ENCODE measurements at places on chromosomes 6 and 20.

DNA sequence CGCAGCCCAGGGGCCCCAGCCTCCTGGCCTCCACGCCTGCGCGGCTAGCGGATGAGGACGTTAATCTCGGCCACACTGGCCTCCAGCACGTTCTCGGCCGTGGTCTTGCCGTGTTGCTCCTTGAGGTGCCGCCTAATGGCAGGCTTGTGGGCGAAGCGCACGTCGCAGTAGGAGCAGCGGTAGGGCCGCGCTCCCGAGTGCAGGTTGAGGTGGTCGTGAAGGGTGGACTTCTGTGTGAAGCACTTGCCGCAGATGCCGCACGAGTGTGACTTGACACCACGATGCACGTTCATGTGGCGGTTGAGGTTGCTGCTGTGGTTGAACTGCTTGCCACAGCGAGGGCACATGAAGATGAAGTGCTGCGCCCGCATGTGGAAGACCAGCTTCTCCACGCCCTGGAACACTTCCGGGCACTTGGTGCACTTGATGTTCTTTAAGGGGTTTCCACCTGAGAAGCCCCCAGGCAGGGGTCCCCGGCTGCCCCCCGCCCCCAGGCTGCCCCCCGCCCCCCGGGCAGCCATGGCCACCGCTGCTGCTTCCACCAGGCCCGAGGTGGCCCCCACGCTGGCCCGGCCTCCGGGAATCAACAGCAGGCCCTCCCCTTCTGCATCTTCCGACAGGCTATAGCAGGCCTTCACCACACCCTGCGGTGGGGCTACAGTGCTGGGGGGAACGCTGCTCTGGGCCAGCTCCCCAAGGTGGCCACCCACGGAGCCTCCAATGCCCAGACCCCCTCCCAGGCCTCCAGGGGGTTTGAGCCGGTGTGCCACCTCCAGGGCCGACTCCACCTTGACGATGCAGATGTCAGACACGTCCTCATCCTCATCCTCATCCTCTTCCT, 1.8 kb downstream of the ZBTB12 start:
- peak; percentile 25 for DNase-seq

- DNase-seq: no peak
Observed at GRCh38 chr6:16712931-16713484, 48.3 kb downstream of the ATXN1 start.

DNA sequence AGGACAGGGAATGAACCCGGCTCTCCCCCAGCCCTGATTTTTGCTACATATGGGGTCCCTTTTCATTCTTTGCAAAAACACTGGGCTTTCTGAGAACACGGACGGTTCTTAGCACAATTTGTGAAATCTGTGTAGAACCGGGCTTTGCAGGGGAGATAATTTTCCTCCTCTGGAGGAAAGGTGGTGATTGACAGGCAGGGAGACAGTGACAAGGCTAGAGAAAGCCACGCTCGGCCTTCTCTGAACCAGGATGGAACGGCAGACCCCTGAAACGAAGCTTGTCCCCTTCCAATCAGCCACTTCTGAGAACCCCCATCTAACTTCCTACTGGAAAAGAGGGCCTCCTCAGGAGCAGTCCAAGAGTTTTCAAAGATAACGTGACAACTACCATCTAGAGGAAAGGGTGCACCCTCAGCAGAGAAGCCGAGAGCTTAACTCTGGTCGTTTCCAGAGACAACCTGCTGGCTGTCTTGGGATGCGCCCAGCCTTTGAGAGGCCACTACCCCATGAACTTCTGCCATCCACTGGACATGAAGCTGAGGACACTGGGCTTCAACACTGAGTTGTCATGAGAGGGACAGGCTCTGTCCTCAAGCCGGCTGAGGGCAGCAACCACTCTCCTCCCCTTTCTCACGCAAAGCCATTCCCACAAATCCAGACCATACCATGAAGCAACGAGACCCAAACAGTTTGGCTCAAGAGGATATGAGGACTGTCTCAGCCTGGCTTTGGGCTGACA, 28.8 kb upstream of the ZBP1 start:
- no peak for DNase-seq

DNA sequence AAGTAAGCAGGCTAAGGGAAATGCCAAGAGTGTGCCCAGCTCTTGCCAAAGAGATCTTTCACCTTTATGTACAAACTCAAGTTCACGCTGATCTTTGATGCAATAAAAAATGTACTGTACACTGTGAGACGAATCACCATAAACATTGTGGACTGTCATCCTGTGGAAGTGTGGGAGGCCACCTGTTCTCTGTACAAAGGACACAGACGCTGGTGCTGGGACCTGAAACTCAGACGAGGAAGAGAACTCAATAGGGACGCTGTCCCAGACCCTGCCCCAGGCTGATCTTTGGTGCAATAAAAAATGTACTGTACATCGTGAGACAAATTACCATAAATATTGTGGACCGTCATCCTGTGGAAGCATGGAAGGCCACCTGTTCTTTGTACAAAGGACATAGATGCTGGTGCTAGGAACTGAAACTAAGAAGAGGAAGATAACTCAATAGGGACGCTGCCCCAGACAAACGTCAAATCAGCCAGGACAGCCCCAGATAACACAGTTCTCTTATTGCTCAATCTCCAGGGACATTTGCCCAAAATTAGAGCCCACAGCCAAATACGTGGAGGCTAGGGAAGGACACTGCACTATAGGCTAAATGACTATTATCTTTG, 312.7 kb upstream of the SGK1 start:
- DNase-seq: no peak

- DNase-seq: no peak
Observed at GRCh38 chr20:2473516-2473915, 2.9 kb upstream of the SNRPB start.

DNA sequence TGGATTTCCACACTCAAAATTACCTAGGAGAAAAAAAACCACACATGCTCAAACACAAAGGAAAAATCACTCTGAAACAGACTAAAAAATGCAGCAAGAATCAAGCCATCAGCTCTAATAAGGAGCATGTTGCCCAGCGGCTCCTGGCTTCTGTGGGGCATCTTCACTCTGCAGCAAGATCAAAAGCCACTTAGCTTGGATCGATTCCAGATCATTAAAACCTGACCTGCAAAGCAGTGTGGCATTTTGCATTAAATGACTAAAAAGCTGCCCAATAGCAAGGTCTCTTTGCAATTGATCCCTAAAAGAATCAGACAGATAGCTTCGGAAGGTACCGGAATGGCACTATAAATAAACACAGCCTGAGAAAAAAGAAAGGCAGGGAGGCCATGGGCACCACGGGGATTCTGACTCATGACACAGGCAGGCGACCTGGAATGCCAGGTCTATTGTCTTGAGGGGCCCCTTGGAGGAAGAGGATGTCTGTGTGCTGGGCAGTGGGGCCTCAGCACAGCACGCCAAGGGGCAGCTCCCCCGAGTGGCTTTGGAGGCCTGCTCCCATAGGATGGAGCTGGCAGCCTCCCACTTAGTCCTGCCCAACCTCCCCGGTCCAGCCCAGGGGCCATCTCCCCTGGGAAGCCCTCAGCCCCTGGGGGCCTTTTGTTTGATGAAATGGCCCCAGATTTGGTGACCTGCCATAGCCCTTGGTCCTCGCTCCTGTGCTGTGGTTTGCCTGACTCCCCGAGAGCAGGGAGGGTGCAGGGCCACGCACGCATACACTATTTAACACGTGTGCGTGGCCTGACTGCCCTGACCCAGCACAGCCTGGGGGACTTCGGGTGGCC, 7.6 kb downstream of the LEMD2 start:
- no peak for DNase-seq

- DNase-seq: no peak
Observed at GRCh38 chr20:59646487-59646886, 42.1 kb downstream of the PHACTR3 start.

DNA sequence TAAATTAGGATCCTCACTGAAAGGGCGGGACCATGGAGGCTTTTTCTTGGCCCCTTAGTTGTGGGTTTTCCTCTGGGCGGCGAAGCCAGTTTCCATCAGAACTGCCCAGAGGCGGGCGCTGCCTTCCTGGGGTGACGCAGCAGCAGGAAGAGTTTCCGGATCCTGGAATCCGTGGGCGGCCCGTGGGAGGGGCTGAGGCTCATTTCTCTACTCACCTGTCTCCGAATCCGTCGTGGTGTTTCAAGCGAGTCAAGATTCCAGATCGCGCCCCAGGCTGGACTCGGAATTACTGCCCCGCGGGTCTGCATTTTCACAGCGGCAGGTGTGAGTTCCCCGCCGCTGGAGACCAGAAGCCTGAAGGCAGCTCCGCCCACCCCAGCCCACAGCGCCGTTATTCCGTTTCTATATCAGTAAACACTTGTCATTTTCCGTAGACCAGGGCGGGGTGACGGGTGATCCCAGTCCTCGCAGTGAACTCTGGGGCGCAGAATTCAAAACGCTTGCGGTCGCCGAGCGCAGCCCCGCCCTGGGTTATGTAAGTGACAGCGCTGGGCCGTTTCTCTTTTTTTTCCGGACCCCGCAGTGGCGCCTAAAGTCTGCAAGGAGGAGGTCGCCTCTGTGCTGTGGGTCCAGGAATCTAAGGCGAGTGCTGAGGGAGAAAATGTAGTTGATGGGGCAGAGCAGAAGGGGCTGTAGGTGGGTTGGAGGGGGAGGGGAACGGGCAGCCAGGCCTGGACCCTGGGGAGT, 27.2 kb upstream of the POU5F1 start:
- DNase-seq: peak; percentile 91

GRCh38 chr6:21277601-21278374, 315.8 kb upstream of the SOX4 start:
- no peak for DNase-seq

DNA sequence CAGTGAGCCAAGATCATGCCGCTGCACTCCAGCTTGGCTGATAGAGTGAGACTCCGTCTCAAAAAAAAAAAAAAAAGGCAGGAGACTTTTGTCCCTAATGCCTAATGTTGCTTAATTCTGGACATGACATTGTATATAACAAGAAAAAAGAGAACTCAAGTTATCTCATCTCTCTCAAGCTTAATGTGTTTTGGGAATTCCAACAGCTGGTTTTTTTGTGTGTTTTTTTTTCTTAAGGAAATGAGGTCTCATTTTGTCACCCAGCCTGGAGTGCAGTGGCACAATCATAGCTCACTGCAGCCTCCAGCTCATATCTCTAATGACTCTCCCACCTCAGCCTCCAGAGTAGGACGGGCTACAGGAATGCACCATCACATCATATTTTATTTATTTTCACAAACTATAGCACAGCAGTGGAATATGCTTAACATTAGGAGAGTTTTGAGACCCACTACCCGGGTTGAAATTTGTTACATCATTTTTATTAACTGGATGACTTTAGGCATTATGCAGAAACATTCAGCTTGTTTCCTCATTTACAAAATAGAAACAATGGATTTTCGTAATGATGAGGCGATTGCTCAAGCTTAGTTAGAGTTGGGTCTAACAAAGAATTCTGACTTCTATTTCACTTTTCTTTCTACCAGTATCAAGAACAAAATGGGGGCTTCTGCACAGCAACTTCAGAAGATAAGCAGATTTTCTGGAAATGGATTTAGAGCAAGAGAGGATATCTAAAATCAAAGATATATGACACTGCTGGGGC, 104.1 kb upstream of the BTN3A2 start:
- DNase-seq: no peak

GRCh38 chr20:16810216-16810615, 62.1 kb downstream of the OTOR start:
- no peak for DNase-seq

DNA sequence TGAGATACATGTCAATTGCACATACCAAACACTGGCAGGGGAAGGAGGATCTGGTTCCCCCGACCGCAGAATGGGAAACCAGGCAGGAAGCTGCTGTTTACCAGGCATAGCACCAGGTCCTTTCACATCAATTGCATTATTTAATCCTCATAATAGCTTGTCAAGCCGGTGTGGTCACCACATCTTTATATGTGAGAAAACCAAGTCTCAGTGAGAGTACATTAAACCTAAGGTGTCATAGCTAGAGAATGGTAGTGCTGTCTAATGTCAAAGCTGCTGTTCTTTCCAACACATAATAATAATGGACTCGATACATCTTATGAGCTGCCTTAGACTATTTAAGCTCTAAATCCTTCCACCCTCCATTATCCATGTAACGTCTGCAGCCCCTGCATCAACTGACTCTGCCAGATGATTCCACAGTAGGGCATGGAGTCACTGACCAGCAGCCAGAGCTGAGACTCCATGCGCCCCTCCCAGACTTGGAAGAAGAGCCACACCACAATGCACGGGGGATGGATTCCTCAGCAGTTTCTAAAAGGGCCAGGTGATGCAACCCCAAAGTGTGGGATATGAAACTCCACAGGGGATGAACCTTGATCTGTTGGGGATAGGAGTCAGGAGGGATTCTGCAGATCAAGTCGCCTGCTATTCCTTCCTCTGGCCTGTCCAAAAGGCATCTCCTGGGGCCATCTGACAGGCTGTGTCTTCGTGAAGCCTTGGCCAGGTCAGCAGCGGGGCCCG, 71.8 kb downstream of the GPR6 start:
- no peak for DNase-seq

DNA sequence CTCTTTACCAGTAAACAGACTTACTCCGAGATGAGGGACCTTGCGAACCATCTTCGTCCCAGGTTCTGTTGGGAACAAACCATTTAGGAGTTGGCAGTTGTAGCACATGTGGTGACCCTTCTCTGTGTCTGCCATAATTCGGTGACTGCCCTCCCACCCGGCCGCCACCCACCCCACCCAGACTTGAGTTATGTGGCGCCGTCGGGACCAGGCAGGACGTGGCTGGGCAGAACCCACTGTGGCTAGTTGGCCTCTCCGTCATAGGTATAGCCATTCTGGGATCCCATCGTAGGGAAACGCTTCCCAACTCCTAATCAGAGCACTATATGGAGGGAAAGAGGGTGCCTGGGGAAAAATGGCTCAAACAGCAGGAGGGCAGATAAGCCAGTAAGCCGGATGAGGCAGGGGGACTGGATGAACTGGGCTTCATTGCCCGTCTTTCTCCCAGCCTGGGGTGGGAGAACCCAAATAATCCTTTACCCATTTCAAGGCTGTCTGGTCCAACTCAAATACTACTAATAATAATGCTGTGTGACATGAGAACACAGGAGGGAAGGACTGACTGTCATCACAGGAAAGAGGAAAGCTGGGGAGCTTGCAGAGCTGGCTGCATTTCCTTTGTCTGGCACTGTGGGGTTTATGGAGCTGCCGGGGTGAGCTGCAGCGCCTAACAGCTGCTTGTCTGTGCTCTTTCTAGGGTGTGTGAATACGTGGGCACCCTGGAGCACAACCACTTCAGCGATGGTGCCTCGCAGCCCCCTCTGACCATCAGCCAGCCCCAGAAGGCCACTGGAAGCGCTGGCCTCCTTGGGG, 73.0 kb upstream of the PBOV1 start:
- DNase-seq: no peak

DNA sequence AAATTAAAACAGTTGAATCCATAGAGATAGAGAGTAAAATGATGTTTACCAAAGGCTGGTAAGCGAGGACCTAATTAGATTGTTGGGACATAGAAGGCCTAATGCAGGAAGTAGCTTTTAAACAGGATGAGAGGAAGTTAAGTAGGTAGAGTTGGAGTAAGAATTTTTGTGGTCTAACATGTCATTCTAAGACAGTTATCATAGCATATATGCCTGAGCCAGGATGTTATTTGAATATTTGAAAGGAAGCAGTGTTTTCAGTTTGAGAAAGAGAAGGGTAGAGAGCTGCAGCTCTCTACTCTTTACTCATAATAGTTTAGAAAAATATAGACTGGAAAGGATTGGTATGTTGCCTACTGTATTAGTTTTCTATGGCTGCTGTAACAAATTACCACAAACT, 121.6 kb downstream of the MEI4 start:
- DNase-seq: no peak
